ENCODE measurements at places on chromosomes 2 and 18. TPM values are rescaled to one million over a fixed set of nuclear protein-coding genes. Genes with fewer than 3 reads are reported as not detected.

The ACMSD gene
- total RNA-seq = not detected

The USP37 gene
- total RNA-seq = 35.1 TPM

The MARCHF4 gene
- total RNA-seq = 0.46 TPM

The SKOR2 gene
- total RNA-seq = not detected

The LHCGR gene
- not detected for total RNA-seq

The IL18RAP gene
- total RNA-seq = not detected

The TLX2 gene
- total RNA-seq = not detected

The FBXO41 gene
- 1.5 TPM for total RNA-seq

The CTLA4 gene
- not detected for total RNA-seq

The NCKAP1 gene
- total RNA-seq = 119 TPM

All from neural progenitor cell (in vitro differentiated cells).